ENCODE measurements at places on chromosomes 7 and 10.

DNA sequence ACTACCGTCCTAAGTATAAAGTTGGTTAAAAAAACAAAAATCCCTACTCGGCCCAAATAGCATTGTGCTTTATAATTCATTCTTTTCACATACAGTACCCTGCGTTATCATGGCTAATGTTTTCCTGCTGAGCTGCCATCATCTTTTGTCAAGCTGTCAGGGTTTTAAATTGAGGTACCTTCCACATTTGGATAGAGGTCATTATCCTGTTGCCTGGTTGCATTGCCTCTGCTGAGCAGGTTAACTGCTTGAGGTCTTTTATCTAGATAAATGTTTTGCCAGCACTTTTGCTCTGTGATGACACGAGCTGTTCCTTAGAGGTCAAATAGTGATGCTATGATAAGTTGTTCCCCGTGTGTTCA is 94.4 kb upstream of the FZD1 start:
- DNase-seq, result no peak

GRCh38 chr7:130090745-130091532 is 20.6 kb downstream of the KLHDC10 start:
- DNase-seq, result no peak

GRCh38 chr7:147904219-147904576 is 686.4 kb upstream of the C7orf33 start:
- no peak for DNase-seq

DNA sequence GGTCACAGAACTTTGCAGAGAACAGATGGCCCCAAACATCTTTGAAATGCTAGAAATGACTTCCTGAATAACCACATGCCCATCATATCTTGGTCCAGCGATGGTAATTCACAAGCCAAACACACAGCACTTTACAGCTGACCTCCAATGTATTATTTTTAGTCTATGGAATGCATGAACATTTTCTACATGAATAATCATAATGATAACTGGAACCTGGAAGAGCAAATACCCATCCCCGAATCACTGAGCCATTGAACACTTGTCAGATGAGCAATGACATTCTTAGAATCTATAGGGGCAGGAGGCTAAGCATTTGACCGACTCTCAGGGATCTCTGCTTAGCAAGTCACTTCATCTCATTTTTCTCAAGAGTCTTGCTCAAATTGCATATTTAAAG is 167.3 kb downstream of the CREB5 start:
- no peak for DNase-seq

DNA sequence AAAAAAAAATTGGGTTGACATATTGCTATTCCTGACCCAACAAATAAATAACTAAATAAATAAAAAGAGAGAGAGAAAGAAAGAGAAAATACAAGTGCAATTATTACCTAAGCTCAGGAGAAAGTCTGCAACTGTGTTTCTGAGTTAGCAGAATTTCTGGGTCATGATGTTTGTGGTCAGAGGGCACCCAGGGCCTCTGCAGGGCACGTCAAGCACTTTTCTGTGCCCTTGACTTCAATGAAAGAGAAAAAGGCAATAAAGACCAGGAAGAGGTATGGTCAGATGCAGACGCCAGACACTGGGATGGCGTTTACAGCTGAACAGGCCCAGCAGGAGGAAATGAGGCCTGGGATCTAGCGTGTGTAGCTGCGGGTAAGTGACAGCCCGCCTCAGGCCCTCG is 160.9 kb upstream of the GDF10 start:
- DNase-seq, result no peak

GRCh38 chr7:50456371-50457123 is 6.4 kb upstream of the FIGNL1 start:
- no peak for DNase-seq

- DNase-seq, result no peak
Measured at GRCh38 chr10:116978901-116979300, 26.1 kb downstream of the SHTN1 start.

DNA sequence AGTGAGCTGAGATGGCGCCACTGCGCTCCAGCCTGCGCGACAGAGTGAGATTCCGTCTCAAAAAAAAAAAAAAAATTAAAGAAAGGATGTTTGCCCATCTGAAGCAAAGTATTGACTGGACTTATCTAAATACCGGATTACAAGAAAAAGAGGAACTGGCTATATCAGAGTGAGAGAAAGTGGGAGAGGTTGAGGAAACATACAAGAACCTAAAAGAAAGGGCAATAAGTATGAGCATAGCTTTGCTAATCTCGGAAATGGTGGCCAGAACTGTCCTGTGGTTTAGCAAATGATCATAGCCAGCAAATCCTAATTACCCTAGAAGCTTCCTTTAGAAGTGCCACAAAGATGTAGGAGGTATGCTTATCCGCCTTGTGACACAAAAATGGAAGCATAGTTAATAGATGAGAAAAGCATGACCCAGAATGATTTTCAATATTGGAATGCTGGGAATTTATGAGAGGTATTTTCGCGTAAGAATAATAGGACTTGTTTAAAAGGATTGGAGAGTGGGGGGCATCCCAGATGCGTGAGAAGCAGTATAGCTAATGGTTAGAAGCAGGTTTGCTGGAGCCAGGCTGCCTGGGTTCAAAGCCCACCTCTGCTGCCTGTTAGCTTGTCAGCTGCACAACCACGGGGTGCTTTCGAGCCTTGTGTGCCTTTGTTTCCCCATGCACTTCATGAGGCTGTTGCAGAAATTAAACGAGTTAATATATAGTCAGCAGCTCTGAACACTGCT is 1.2 kb upstream of the GTPBP4 start:
- no peak for DNase-seq

DNA sequence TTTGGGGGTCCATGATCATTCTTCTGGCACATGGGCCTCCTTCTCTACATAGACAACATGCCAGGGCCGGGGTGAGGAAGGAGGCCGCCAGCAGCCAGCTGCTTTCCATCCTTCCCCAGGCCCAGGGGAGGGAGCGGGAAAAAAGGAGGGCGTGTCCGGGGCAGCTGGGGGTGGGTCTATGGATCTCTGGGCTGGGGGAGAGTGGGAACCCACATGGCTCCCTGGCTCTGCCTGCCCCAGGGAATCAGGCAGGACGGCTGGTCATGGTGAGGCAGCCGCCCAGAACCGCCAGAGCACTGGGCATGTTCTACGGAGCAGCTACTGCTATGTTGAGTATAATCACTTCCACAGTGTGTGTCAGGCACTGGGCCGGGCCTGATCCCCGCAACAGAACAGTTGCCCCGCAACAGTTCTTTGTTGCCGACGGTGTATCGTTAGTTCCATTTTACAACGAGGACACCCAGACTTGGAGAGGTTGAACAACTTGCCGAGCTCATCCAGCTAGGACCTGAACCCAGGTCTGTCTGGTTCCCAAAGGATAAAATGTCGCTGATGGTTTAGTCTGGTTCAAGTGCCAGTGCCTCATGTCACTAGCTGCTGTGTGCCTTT is 6.4 kb upstream of the IRF5 start:
- DNase-seq, result no peak

DNA sequence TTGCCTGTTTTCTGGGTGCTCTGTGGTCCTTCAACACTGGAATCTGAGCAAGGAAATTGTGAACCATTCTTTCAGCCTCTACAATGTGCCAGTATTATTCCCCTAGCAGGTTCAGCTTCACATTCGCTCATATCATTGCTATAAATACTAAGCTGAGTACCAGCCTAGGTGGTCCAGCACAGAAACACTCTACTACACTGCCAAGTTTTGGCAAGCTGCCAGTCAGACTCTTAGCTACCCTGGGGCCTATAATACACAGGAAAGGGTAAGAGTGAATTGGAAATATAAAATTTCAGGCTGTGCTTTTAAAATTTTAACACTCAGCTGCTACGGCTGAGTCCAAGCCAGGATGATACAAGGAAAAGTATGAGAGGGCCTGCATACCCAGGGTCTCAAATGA is 49.9 kb upstream of the PPP1R3A start:
- DNase-seq, result no peak

GRCh38 chr10:21047096-21047495 is 150.0 kb upstream of the NEBL start:
- no peak for DNase-seq

DNA sequence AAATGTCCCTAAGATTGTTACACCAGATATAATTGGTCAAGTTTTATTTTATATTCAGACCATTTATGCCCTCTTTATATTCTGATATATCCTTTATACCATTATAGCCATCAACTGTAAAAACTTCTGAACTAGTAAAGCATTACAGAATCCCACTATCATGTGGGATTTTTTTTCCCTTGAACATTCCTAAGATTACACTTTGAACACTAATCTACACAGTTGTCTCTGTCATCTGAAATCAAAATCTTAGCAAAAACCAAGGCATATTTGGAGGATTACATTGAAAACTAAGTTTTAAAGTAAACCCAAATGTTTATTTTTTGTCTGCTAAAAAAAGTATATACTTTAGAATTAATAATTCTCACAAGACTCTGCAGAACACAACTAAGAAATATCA is 116.2 kb upstream of the GPR22 start:
- no peak for DNase-seq

DNA sequence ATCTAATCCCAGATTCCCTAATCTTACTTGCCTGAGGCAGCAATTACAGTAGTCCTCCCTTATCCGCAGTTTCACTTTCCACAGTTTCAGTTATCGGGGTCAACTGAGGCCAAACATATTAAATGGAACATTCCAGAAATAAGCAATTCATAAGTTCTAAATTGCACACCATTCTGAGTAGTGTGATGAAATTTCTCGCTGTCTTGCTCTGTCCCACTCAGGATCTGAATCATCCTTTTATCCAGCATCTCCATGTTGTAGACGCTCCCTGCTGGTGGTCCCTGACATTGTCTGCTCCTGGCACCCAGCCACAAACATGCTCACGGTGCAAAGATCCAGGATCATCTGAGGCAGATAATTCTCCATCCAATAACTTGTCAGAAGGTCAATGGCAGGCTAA is 128.7 kb upstream of the CXCL12 start:
- DNase-seq, result no peak

- no peak for DNase-seq
Measured at GRCh38 chr7:95324431-95324830, at the start of gene PON1. TSS of gene PON1 (minus strand) at chr7:95324532. CDS start at chr7:95324475, 57 bp downstream.
